ENCODE measurements at places on chromosomes 2 and 18.

- DNase-seq = no peak
Measured at GRCh38 chr2:191636235-191636543, 41.7 kb upstream of the NABP1 start.

GRCh38 chr18:66495844-66496243, 108.0 kb downstream of the CDH19 start:
- peak; percentile 67 for DNase-seq

- DNase-seq = no peak
Measured at GRCh38 chr18:48637081-48637990, 98.5 kb downstream of the CTIF start.

DNA sequence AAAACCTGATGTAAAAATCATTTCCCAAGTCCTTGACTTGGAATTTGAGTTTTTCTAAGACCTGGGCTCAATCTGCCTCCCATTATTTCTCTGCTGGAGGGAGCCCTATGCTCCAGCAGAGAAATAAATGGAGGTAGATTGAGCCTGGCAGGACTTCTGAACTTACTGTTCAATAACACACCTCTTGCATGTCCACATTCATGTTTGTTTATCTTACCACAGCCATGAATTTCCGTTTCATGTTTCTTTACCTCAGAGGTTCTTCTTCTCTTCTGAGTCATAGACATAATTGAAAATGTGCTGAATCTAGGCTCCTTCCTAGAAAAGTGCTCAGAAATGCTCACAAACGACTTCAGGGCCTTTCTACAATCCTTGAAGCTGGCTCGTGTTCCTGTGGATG, 170.8 kb downstream of the PMAIP1 start:
- DNase-seq = no peak

DNA sequence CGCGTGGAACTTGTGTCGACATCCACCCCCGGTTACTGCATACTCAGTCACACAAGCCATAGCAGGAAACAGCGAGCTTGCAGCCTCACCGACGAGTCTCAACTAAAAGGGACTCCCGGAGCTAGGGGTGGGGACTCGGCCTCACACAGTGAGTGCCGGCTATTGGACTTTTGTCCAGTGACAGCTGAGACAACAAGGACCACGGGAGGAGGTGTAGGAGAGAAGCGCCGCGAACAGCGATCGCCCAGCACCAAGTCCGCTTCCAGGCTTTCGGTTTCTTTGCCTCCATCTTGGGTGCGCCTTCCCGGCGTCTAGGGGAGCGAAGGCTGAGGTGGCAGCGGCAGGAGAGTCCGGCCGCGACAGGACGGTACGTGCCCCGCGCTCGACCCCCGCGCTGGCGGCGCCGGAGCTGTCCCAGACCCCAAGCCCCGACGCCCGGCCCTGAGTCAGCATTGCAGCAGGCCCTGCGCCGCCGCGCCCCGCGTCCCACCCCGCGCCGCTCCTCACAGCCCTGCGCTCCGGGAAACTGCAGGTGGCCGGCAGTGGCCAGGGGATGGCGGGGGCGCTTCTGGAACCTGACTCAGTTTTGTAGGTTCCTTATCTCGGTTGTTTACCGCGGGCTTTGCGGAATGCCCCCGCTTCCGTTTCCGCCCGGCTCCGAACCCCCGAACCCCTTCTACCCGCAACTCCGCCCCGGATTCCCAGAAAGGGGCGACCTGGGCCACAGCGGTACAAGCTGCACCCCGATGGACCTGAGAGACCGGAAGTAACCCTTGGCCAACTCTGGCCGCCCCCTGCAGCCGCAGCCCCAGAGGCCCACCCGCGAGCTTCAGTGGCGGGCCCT, at the start of gene CFLAR:
Gene CFLAR, plus strand, starts transcription at position 50 of the 844 bp plus-strand sequence. CDS start 13,702 bp downstream, outside the sequence.
- DNase-seq = peak; percentile 22

- DNase-seq = no peak
Measured at GRCh38 chr2:95372845-95373244, 29.7 kb upstream of the FAHD2A start.

DNA sequence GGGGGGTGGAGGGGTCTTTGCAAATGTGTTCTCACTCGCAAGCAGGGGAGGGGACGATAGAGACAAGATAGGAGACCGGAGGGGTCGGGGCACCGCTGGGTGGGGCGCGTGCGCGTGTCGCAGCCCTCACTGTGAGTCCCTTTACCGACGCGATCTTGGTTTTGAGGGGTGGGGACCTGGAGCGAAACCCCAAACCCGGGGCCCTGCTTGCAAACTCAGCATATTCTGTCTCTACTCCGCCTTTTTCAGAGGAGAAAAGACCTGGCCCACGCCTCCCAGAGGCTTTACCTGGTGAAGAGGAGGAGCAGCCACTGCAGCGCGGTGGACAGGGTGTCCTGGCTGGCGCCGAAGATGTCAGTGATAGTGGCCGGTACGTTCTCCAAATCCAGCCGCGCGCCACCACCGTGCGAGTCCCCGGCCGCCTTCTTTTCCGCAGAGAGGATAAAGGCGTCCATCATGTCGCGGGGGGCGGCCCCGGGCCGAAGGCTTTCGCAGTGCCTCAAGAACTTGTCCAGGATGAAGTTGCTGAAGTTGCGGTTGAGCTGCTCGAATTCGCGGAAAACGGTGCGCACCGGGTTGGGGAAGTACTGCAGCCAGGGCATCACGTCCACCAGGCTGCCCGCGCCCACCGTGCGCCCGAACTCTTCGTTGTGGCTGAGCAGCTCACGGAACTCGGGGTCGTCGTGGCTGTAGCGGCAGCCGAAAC, 1.7 kb downstream of the CYP1B1 start:
- DNase-seq = no peak

GRCh38 chr2:194616334-194616733, 1040.7 kb upstream of the SLC39A10 start:
- no peak for DNase-seq

- DNase-seq = peak; percentile 99
Measured at GRCh38 chr18:65955747-65956146, 204.9 kb downstream of the CDH7 start.

DNA sequence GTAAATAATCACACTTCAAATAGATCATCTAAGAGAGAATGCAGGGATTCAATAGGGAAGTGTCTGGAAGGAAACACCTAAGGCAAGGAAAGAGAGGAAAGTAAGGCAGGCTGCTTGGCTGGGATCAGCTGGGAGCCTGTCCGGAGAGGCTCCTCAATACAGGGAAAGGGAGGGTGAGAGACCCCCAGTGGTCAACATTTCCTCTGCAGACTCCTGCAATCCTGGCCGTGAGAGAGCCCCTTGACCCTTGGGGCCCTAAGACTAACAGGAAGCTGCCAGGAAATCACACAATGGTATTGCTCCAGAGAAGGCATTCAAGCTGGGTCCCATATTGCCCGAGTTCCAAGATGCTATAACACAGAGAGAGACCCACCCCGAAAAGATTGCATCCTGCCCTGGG, 549.4 kb downstream of the NYAP2 start:
- no peak for DNase-seq

GRCh38 chr2:189580241-189580651, 340 bp downstream of the SLC40A1 start:
- DNase-seq = peak; percentile 43

DNA sequence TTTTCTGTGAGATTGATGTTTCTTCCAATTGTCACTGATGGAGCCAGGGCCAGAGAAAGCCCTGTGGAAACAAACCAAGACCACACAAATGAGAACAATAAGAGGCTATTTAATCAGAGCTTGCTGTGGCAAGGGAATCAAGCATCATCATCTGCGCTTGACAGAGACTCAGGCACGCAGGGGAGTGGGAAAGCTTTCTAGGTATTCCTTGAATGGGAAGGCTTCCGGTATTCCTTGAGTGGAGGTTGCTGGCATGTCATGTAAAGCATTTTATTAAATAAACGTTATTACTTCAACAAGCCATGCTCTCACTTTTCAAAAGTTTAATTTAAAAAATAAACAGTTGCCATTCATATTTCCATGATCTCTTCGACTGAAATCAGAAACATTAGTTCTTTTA, 194.6 kb upstream of the SYT4 start:
- no peak for DNase-seq

- DNase-seq = no peak
Measured at GRCh38 chr2:200667413-200667812, 81.6 kb downstream of the AOX1 start.

DNA sequence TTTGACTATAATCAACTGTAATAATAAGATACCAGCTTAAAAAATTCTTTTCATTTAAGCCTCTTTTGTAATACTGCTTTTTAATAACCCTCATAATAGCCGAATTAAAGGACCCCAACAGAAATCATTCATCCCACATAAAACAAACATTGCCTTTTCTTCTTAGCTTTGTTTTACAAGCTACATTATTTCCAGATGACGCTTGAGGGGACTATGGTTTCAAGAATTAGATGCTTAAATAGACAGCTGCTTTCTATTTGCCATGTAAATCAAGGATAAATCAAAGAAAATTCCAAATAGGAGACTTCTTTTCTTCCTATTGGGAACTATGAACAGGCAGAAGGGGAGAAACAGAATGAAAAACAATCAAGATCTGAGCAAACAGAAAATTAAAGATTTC, 200.7 kb upstream of the SMAD7 start:
- no peak for DNase-seq

GRCh38 chr2:133266041-133266925, 302.0 kb downstream of the NCKAP5 start:
- no peak for DNase-seq

GRCh38 chr2:174108579-174108978, 139.8 kb downstream of the OLA1 start:
- DNase-seq = no peak

DNA sequence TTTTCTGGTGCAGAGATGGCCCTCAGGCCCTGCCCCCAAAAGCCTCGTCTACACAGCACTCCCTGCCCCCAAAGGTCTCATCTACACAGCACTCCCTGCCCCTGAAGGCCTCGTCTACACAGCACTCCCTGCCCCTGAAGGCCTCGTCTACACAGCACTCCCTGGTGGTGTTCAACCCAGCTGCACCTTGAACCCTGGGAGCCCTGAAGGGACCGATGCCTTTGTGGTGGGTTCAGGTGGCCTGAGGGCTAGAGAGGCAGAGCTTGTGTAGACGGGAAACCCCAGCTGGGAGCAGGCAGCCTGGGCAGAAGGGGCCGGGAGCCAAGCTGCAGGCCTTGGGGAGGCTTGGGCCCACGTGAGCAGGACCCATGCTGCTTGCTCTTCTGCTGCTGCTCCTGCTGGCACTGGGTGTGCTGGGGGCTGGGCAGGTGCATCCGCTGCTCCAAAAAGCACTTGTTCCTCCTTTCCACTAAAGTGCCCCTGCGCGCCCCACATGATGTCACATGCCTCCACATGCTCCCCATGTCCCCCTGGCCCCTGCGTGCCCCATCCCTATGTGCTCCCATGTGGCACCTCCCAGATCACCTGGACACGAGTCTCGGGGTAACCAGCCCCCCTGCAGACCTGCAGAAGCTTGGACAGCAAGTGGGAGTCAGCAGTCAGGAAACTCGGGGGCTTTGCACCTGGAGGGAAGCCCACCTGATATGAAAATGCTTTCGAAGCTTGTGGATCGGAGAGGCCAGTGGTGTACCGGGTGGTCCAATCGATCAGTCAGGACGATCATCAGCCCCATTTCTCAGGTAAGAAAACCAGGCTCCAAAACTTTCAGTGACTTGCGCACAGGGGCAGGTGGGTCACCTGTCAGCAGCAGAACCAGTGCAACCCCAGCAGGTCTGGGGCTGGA, 94.9 kb upstream of the CTDP1 start:
- no peak for DNase-seq

GRCh38 chr18:27605107-27605834, 420.2 kb upstream of the CHST9 start:
- DNase-seq = peak; percentile 44

DNA sequence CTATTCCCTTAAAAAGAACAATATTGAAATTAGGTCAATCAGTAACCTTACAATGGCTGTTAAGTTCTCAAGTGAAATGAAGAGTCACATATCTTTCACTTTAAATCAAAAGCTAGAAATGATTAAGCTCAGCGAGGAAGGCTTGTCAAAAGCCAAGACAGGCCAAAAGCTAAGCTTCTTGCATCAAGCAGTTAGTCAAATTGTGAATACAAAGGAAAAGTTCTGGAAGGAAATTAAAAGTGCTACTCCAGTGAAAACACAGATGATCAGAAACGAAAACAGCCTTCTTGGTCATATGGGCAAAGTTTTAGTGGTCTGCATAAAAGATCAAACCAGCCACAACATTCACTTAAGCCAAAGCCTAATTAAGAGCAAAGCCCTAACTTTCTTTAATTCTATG, 402.6 kb upstream of the ZEB2 start:
- DNase-seq = no peak

DNA sequence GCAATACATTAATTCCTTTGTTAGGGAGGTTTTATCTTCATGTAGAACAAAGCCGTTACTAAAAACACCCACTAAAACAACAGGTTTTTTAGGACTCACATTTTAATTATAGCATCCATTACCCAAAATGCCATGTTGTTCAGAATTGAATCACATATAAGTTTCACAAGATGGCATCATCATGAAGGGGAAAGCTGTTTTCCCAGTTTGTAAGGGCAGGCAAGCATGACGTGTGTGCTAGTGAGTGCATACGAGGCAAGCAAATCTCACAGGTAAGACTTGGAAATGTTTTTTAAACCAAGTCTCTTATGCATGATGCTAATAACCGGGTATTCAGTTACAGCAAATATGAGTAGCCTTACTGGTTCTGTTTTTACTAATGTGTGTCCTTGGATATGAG, 111.8 kb upstream of the NFATC1 start:
- no peak for DNase-seq

DNA sequence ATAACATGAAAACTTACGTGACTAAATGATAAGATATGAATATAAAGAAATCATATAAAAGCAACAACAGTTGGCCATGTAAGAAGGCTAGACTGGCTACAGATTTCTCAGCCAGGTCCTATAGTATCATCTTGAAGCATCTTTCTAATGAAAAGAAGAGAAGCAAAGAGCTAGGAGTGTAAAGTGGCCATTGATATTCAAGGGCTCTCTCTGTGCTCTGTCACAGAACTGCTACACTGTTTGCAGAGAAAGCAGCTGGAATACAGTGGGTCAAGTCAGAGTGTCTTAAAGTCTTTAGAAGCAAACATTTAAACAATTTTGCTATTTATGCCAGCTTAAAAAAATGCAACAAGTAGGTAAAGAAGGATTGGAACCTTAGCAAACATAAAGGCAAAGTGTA, 118.8 kb downstream of the SCN9A start:
- no peak for DNase-seq

GRCh38 chr2:18559531-18560030, 872 bp downstream of the RDH14 start:
- no peak for DNase-seq

- DNase-seq = no peak
Measured at GRCh38 chr18:40987581-40987980, 967.5 kb upstream of the PIK3C3 start.

DNA sequence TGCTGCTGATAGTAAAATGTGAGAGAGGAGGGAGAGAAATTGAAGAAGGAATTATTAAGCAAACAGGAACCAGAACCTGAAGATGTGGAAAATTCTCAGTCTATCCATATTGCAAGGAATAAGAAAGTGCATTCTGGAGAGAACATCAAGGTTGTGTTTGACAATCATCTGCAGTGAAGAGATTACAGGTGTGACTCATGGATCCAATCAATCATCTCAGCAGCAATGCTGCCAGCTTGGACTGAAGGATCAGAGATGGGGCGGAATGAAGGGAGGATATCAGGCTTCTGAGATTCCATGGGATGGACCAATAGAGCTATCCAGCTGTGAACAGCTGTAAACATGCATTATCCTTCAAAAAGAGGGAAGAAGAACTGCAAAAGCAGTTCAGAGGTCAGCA, 247.3 kb downstream of the LPIN1 start:
- DNase-seq = no peak

GRCh38 chr2:214376618-214377285, 34.1 kb upstream of the VWC2L start:
- DNase-seq = no peak

All from NCI-H1417 treated with DMSO at 0.1 percent for 48 hours (cell line).